ENCODE measurements at places on chromosomes 11 and 22.

DNA sequence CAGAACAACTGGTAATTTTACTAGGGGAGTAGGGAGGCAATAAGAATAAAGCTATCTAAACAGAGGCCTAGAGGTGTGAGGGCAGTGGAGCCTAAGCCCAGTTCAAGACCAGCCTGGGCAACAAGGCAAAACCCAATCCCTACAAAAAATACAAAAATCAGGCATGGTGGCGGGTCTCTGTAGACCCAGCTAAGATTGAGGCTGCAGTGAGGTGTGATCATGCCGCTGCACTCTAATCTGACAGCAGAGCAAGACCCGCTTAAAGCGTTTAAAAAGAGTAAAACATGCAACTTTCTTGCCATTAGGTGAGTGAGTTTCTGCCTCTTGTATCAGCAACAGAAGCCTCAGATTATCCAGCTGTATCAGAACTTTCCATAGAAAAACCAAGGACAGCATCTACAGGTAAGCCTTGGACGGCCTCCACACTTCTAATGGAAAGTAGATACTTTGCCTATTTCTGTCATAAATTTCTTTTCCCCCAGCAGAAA lies 12.1 kb downstream of the TAF1D start:
- DNase-seq = no peak

GRCh38 chr11:9606809-9607510 lies 33.5 kb downstream of the WEE1 start:
- no peak for DNase-seq

- no peak for DNase-seq
Observed at GRCh38 chr11:96969251-96969650, 579.4 kb downstream of the JRKL start.

DNA sequence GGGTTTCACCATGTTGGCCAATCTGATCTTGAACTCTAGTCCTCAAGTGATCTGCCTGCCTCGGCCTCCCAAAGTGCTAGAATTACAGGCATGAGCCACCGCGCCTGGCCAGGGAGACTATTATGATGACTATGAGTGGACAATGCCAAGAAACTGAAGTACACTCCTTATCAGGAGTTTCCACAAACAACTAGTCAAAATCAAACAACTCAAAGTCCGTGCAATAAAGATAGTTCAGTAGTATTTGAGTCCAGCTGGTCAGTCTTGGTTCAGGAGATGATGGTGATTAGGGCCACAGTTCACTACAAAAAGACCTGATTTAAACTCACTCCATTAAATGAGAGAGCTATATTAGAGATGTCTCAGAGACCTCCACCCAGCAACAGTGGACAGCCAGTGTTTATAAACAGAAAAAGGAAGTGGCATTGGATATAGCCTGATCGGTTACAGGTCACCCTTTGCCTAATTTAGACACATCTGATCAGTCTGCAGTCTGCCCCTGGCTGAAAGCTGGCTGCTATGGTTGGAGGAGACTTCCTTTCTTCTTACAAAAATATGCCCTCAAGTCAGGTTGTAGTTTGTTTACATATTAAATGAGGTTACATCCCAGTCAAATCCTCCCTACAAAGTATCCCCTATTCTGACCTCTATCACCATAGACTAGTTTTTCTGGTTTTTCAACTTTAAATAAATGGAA lies 17.0 kb downstream of the CD3E start:
- DNase-seq = no peak

GRCh38 chr11:79547256-79547655 lies 106.4 kb upstream of the TENM4 start:
- DNase-seq = no peak

Measured in HTR-8/SVneo (cell line).